Smooth muscle cell of the umbilical artery (primary cell): ENCODE measurements at places on chromosomes 7 and 10. TPM values are rescaled to one million over a fixed set of nuclear protein-coding genes. Genes with fewer than 3 reads are reported as not detected.

The GBX1 gene
- not detected in 2 replicates for total RNA-seq

The PON2 gene
- total RNA-seq = 107 and 120 TPM in 2 replicates

The ZRANB1 gene
- 20.2 and 22.3 TPM in 2 replicates for total RNA-seq

The CLEC2L gene
- total RNA-seq = not detected in 2 replicates

The HOXA5 gene
- total RNA-seq = 1.8 and 2.7 TPM in 2 replicates

The GTF2IRD2 gene
- total RNA-seq = 4.5 and 4.9 TPM in 2 replicates

The TRRAP gene
- 18.7 and 40.1 TPM in 2 replicates for total RNA-seq

The CALHM3 gene
- total RNA-seq = not detected in 2 replicates

The IGFBP3 gene
- total RNA-seq = 138 and 1,139 TPM in 2 replicates

The HOXA9 gene
- 8.6 and 13.5 TPM in 2 replicates for total RNA-seq

The POM121C gene
- total RNA-seq = 19.6 and 32.0 TPM in 2 replicates

The ATP6V0A4 gene
- 0.30 and 0.37 TPM in 2 replicates for total RNA-seq

The GPR141 gene
- not detected in 2 replicates for total RNA-seq

The ANKRD26 gene
- 10.4 and 11.3 TPM in 2 replicates for total RNA-seq

The CABCOCO1 gene
- total RNA-seq = 0.18 TPM in 1 of 2 replicates, not detected in the other

The TMEM225B gene
- 0.89 TPM in 1 of 2 replicates, not detected in the other for total RNA-seq

The CDC14C gene
- not detected in 2 replicates for total RNA-seq

The FOXP2 gene
- 0.92 and 1.2 TPM in 2 replicates for total RNA-seq

The TMEM176A gene
- total RNA-seq = not detected in 2 replicates
